H9 (cell line): ENCODE measurements at places on chromosomes 12 and 14. TPM values are rescaled to one million over a fixed set of nuclear protein-coding genes. Genes with fewer than 3 reads are reported as not detected.

The CD9 gene
- total RNA-seq = 131 and 132 TPM in 2 replicates

GRCh38 chr14:73753124-73753886 is 39.1 kb upstream of the PNMA1 start:
- H3K27ac ChIP-seq = no peak overlapping the region
- H3K4me1 ChIP-seq = peaks cover 3% of the 10 kb centered on the region; the same call in 1 of the 2 replicates
- H3K27me3 ChIP-seq = no peaks in the 10 kb centered on the region
- H3K36me3 ChIP-seq = no peaks in the 10 kb centered on the region
- DNase-seq = peak; percentile 27

The CCDC198 gene
- not detected in 2 replicates for total RNA-seq

GRCh38 chr12:114193474-114193873 is 212.5 kb downstream of the TBX5 start:
- H3K4me3 ChIP-seq = no peak overlapping the region
- no peaks in the 10 kb centered on the region for H3K4me1 ChIP-seq
- H3K27me3 ChIP-seq = no peaks in the 10 kb centered on the region
- H3K36me3 ChIP-seq = no peaks in the 10 kb centered on the region; the same call in 1 of the 2 replicates
- H3K27ac ChIP-seq = no peak overlapping the region

- peak; percentile 43 for DNase-seq
- H3K4me3 ChIP-seq = no peak overlapping the region
- no peaks in the 10 kb centered on the region; the same call in 1 of the 2 replicates for H3K4me1 ChIP-seq
- peaks cover 2% of the 10 kb centered on the region; the same call in 2 of the 3 replicates for H3K36me3 ChIP-seq
- H3K27ac ChIP-seq = no peak overlapping the region
- no peaks in the 10 kb centered on the region for H3K27me3 ChIP-seq
These were observed 23.1 kb downstream of the BICDL1 start for GRCh38 chr12:120012067-120012621.
